NCI-H1048 (cell line): ENCODE measurements at places on chromosomes 16 and 17.

DNA sequence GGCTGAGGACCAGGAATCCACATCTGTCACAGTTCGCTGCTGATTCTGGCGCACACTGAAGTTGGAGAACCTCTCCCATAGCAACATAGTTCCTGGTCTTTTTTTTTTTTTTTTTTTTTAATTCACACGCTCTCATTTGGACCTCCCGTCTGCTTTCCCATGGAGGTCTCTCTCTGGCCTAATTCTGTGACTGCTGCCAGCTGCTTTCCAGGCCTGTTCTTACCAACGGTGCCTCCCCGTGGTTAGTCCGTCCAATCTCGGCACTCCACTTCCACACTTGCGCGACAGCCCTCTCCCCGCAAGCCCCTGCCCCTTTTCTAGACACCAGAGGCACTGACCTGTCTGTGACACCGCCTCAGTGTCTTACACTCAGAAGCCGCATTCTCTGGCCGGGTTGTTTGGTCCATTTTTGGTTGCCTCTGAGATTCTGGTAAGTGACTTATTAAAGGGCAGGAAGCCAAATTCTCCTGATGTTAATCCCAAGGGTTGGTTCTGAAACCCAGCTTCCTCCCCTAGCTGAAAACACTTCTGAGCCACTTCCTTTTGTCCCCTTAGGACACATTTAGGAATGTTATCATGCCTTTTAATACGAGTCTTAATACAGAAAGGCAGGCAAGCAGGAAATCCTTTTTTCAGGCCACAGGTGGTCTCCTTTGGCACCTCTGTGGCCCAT lies 1.1 kb upstream of the AKTIP start:
- no peak for DNase-seq

DNA sequence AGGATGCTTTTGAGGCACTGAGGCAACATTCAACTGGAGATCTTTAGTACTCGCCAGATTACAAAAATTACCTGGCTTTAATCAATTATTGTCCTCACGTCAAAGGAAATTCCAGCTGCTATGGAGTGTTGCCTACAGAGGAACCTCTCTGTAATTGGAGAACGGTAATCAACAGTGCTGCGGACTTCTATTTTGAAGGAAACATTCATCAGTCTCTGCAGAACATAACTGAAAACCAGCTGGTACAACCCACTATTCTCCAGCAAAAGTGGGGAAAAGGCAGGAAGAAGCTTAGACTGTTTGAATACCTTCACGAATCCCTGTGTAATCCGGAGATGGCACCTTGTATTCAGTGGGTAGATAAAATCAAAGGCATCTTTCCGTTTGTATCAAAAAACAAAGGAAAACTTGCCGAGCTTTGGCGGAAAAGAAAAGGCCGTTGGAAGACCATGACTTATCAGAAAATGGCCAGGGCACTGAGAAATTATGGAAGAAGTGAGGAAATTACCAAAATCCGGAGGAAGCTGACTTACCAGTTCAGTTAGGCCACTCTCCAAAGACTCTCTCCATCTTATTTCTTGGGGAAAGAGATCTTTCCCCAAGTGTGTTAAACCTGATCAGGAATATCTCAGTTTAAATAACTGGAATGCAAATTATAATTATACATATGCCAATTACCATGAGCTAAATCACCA lies 3.0 kb downstream of the SLC35G3 start:
- no peak for DNase-seq

DNA sequence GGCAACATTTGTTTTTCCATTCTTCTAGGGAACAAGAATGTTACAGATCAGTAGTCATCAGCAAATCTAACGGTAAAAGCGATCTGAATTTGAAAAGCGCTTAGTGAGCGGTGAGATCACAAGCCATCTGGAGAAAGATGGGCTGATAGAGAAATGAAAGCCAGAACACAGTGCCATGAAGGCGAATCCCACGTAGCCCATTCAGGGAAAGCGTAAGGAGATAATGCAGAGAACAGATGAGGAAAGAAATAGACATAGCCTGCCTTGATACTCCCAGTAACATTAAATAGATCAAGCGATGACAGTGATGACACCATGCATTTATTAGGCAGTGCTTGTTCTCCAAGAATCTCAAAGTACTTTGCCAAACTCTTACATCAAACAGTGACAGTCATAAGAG lies 183.1 kb upstream of the PSMD7 start:
- no peak for DNase-seq

DNA sequence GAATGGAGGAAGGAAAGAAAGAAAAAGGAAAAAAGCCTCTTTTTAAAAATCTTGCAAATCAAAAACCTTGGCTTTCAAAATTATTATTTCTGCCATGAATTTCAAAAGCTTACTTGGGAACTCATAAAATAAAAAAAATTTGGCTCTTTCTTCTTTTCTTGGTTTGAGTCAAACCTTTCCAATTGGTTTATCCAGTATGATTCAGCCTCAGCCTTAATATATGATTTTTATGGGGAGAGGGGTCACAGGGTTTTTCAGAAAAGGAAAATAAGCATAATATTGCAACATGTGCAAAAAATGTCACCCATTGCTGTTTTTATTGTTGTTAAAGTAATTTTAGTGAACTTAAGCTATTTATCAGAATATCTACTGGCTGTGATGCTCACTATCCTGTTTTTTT lies 31.2 kb upstream of the HAPSTR1 start:
- no peak for DNase-seq

DNA sequence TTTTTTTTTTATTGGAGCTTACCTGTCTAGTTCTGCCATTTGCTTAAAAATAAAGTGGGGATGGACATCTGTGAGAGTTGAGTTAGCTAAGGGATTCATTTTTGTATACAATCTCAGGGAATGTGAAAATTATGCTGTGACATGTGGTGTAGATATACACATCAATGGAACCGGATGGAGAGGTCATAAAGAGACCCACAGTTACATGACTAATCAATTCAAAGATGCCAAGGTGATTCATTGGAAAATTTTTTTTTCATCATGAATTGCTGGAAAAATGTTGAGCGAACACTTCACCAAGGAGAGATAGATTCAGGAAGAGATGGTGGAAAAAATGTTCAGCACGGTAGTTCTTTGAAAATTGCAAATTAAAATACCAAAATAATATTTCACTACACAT lies 605.4 kb upstream of the KIF2B start:
- DNase-seq = no peak

- DNase-seq = no peak
Observed at GRCh38 chr17:48453447-48453846, 23.4 kb upstream of the SKAP1 start.

GRCh38 chr17:78484271-78485246 lies 92.6 kb downstream of the DNAH17 start:
- DNase-seq = no peak

GRCh38 chr17:36779550-36779949 lies 157.7 kb upstream of the LHX1 start:
- DNase-seq = no peak

DNA sequence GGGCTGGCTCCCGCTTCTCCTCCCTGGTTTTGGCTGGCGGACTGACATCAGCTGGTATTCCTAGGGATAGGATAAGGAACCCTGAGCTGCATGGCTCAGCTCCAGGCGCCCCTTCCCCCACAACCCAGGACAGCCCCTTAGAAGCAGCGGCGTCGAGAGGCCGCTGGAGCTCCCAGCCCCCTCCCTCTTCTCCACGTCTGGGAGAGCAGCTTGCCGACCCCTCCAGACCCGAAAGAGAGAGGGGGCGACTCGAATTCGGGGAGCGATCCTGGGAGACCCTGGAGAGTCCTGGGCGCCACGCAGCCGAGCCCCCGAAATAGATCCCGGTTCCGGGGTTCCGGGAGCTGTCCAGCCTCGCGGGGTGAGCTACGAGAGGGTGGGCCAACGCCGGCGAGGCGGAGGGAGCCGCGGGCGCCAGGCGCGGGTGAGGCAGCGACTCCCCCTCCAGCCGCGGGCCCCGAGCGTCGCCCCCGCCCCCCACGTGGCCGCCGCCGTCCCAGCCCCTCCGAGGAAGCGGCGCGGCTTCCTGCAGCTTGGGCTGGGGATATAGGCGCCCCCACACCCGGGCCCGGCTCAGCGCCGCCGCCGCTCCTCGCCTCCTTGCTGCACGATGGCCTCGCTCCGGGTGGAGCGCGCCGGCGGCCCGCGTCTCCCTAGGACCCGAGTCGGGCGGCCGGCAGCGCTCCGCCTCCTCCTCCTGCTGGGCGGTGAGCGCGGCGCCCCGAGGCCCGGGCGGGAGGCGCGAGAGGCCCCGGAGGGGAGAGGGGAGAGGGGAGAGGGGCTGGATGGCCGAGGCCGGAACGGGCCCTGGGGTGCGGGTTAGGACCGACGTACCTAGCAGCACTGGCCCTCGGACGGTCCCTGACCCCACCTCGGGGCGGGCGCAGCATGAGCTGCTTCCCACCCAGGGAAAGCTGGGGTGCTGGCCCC lies at the start of gene RAMP2:
Gene RAMP2 (plus strand): TSS at position 576 of the 930 bp plus-strand sequence. CDS start 35 bp downstream, at position 611.
- DNase-seq = no peak

DNA sequence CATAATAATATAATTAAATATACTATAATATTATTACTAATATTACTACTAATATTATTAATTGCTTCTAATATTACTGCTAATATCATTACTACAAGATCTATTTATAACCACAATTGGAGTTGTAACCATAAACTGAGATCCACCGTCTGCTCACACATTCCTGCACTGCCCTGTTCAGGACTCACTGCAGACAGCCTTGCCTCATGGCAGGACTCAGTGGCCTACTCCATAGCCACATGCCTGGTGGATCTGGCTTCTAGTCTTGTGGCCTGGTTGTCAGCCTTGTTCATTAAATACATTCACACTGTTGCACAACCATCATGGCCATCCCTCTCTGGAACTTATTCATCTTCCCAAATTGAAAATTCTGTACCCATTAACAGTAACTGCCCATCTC lies 48.0 kb downstream of the SRL start:
- no peak for DNase-seq

DNA sequence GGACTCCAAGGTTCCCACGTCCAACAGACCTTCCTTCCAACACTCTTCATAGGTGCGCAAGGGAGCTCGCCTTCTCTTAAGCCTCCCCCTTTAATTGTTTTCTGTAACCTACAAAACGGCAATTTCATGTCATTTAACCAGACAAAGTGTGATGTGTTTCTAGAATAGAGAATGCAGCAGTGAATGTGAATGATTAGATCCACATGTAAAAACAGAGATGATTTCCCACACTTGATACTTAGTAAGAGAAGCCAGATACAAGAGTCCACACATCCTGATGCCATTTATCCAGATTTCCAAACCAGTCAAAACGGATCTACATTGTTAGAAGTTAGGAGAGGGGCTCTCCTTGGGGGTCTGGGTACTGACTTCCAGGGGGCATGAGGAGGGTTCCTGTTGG lies 89.3 kb downstream of the IRF8 start:
- DNase-seq = no peak

DNA sequence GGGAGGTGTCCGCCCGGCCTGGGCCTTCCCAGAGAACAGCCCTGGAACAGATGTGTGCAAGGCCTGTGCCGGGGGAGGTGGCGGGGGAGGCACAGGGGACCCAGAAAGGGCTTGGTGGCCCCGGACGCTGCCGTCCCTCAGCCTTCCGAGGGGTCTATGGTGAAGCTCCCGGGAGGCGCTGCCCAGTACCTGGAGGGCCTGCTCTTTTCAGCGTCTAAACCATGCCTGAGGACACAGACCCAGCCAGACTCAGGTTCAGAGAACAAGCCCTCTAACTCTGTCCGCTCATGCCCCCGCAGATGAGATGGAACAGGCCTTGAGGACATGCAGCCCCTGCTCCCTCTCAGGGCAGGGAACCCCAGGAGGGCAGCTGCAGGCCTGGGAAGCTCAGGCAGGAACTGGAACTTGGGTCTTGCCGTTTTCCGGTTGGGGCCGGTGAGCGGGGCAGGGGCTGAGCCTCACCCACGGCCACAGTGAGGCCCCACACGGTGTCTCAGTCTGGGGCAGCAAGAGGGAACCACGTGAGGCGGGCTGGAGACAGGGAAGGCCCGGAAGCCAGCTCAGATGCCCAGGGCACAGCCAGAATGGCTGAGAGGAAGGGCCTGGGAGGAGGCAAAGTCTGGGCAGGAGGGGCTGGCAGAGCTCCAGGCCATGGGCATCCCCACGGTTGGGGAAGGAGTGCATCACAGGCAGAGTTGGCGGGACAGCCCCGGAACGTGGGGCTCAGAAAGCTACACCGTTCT lies 12.5 kb downstream of the SLC16A3 start:
- DNase-seq = no peak

- no peak for DNase-seq
Observed at GRCh38 chr16:84806890-84807258, 12.9 kb upstream of the CRISPLD2 start.

DNA sequence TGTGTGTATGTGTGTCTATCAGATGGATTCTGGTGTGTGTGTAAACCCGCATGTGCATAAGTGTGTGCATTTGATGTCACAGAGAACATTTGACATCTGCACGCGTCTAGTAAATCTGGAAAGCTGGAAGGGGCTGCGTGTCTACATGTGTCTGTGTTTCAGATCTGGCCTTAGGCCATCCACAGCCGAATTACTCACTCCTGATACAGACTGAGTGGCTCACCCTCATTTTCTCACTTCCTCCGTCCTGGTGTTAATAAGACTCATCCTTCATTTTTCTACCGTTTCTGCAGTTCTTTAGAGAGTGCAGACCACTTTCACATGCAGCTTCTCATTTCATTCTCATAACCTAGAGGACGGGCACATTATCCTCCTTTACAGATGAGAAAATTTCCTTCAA lies 491.6 kb downstream of the CDH13 start:
- DNase-seq = no peak

DNA sequence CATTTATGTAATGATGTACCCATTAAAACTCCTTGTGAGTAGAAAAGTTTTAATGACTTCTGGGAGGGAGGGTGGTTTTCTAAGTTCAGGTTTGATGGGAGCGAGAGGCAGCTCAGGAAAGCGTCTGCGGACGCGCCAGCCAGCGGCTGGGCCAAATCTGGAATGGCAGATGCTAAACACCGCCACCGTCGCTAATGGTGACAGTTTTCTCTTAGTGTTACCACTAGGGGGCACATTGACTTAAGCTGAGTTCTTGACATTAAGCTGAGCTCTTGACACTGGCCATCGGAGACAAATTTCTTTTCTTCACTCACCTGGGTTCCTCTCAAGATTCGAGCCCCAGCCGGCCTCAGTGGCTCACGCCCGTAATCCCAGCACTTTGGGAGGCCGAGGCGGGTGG lies 6.7 kb downstream of the TRPV1 start:
- no peak for DNase-seq

GRCh38 chr17:41254861-41255260 lies 323 bp upstream of the KRTAP9-9 start:
- DNase-seq = no peak

GRCh38 chr17:80782536-80783427 lies 208.9 kb upstream of the CHMP6 start:
- DNase-seq = no peak

GRCh38 chr17:47275245-47275984 lies 21.8 kb downstream of the ITGB3 start:
- no peak for DNase-seq

DNA sequence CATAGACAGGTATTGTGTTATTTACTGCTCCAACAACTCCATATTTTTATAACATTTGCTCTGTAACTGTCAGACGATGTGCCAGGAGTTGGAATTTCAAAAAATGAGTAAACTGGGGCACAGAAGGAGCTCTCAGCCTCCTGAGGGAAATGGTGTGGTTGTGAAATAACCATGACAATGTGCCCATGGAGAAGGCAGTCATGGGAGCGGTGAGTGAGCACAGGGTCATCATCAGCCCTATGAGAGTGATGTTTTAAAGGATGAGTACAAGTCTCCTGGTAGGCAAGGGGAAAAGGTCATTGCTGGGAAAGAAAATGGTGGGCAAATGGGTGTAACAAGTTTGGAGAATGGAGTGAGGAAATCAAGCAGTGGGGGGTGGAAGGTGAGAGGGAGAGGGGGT lies 115.0 kb upstream of the SEC14L1 start:
- DNase-seq = no peak

- no peak for DNase-seq
Observed at GRCh38 chr16:67165121-67166078, 855 bp downstream of the HSF4 start.

GRCh38 chr17:38421871-38422827 lies 6.1 kb upstream of the ARHGAP23 start:
- no peak for DNase-seq
